Tibial nerve (tissue), 4 donors: ENCODE measurements at places on chromosomes 1 and 21.

- no peak overlapping the region for H3K27ac ChIP-seq
- no peaks in the 10 kb centered on the region for H3K36me3 ChIP-seq
- peak; percentile 18 for DNase-seq
- H3K4me3 ChIP-seq = no peak overlapping the region
- H3K4me1 ChIP-seq = peaks cover 15% of the 10 kb centered on the region
These were observed 5.0 kb downstream of the TAF5L start for GRCh38 chr1:229620876-229621275.

DNA sequence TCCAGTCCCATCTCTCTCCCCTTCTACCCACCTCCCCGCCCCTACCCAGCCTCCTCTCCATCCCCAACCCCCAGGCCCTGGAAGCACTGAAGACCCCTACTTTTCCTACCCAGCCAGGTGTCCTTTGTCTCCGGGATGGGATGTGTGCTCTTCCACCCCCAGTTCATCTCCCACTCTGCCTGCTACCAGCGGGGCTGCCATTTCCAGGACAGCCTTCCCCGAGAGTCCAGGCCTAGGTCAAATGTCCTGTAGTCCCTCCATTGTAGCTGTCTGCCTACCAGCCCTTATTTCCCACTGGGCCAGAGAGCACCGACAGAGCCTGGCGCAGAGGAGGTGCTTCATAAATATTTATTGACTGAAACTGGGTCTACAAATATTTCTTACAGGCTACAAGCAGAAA lies 72.0 kb upstream of the TLR5 start:
- H3K27ac ChIP-seq = no peak overlapping the region
- DNase-seq = no peak
- no peak overlapping the region for H3K4me3 ChIP-seq
- no peaks in the 10 kb centered on the region for H3K36me3 ChIP-seq

DNA sequence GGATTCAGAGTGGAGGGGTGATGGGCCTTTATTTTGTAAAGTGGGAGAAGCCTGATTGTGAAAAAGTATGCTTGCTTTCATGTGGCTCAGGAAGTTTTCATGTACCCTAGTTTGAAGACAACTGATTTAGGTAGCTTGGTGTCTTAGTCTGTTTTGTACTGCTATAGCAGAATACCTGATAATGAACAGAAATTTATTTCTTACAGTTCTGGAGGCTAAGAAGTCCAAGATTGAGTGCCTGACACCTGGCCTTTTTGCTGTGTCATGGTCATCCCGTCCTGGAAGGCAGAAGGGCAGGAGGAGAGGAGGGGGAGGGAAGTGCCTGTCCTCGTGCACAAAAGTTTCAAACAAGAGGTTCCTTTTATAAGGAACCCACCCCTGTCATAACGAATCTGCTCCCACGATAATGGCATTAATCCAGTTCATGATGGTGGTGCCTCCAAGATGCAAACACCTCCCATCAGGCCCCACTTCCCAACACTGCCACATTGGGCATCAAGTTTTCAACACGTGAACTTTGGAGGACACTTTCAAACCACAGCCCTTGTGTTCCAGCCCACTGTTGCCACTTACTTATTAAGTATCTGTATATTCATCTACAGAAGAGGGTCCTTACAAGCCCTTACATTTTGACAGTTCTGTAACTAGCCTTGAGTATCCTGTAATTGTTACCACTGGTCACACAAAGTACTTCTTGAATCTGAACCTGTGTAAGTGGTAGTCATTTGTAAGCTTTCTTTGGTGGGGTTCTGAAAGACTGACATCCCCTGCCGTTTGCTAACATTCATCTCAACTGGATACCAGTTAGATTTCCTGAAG lies 9.5 kb downstream of the UCK2 start:
- H3K4me1 ChIP-seq = no peaks in the 10 kb centered on the region
- no peak for DNase-seq
- no peaks in the 10 kb centered on the region for H3K36me3 ChIP-seq

DNA sequence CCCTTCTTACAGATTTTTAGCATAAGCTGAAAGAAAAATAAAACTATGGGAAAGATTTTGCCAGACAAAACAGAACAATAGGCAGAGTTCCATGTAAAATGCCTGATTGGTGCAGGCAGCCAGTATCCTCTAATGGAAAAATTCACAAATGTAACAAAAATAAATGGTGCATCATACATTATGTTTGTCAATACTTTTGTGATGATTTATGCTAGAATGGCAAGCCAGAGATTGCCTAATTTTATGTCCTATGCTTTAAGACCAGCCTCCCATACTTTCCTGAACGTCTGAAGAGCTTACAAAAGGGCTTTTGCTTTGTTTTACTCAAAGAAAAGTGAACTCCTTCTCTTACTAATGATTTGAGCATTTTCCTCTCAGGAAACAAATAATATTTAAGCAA lies 81.5 kb upstream of the KCNJ15 start:
- H3K27me3 ChIP-seq = no peaks in the 10 kb centered on the region
- no peak for DNase-seq
- H3K4me3 ChIP-seq = no peak overlapping the region
- peaks cover 13% of the 10 kb centered on the region for H3K4me1 ChIP-seq
- no peaks in the 10 kb centered on the region for H3K36me3 ChIP-seq
- H3K27ac ChIP-seq = no peak overlapping the region

GRCh38 chr1:219837274-219837993 lies 90.9 kb downstream of the SLC30A10 start:
- no peaks in the 10 kb centered on the region for H3K4me1 ChIP-seq
- H3K27ac ChIP-seq = no peak overlapping the region

DNA sequence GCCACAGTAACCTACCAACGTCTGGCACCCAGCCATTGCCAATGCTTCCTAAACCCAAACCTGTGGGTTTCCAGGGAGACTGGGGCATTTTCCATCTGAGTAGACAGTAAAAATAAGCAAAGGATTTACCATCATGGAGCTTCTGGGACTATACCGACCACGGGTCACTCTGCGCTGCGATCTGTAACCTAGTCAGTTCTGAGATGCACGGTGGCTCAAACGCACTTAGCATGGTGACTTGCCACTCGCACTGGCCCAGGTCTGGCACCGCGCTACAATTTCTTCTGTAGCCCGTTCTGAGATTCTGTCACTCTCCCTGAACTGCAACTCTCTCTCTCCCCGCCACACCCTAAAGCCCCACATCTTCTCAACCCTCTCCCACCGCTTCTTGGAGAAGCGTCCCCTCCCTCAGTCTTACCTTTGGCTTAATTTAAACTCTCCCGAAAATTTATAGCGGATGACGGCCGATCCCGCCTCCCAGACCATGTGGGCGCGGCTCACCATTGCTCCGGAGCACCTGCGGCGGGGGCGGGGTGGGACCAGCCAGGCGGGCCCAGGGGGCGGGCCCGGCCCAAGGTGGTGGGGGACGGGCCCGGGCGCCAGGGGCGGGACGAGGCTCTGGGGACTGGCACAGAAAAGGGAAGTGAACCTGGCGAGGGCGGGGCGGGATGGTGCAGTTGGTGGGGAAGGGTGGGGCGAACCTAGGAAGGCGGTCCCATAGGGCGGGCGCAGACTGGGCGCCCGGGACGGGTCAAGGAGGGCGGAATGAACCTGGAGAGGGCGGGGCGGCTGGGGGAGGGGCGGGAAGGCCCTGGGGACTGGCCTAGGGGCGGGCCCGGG lies 493 bp upstream of the MAP3K21 start:
- peak overlapping the region; percentile 49 for H3K4me3 ChIP-seq
- H3K4me1 ChIP-seq = peaks cover 5% of the 10 kb centered on the region
- H3K27me3 ChIP-seq = no peaks in the 10 kb centered on the region
- peak; percentile 57 for DNase-seq

DNA sequence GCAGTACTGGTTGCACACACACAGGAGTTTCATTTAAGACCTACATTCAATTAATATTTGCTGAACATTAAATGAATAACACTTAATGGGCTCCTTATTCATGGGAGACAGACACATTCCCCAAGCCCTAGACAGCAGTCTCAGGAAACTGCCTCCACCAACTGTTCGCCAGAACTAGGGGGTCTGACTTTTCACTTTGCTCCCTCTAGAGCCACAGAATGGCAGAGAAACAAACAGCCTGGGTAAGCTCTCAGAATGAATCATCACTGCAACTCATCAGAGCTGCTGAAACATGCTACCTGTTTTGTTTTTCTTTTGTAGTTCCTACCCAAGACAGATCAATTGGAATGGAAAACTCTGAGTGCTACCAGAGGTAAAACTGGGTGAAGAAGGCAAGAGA lies 31.7 kb downstream of the ELK4 start:
- no peak for DNase-seq
- H3K4me3 ChIP-seq = no peak overlapping the region
- H3K27me3 ChIP-seq = no peaks in the 10 kb centered on the region
- peak overlapping the region; percentile 70 for H3K27ac ChIP-seq
- H3K4me1 ChIP-seq = peaks cover 7% of the 10 kb centered on the region

- H3K27me3 ChIP-seq = no peaks in the 10 kb centered on the region
- no peaks in the 10 kb centered on the region for H3K36me3 ChIP-seq
- no peak overlapping the region for H3K27ac ChIP-seq
- DNase-seq = no peak
- H3K4me3 ChIP-seq = no peak overlapping the region
These were observed 12.8 kb downstream of the SPATA46 start for GRCh38 chr1:162363823-162364222.

GRCh38 chr1:201696217-201696761 lies 132.7 kb upstream of the IPO9 start:
- H3K4me3 ChIP-seq = no peak overlapping the region
- peak; percentile 86 for DNase-seq
- H3K27ac ChIP-seq = no peak overlapping the region
- H3K4me1 ChIP-seq = peaks cover 29% of the 10 kb centered on the region
- H3K27me3 ChIP-seq = no peaks in the 10 kb centered on the region

- H3K4me3 ChIP-seq = no peak overlapping the region
- DNase-seq = no peak
- no peaks in the 10 kb centered on the region for H3K4me1 ChIP-seq
- no peaks in the 10 kb centered on the region for H3K36me3 ChIP-seq
- H3K27me3 ChIP-seq = peaks cover 5% of the 10 kb centered on the region
These were observed 19.5 kb upstream of the ZFYVE9 start for GRCh38 chr1:52122384-52122783.

GRCh38 chr1:222095606-222096475 lies 354.0 kb upstream of the DUSP10 start:
- H3K4me1 ChIP-seq = no peaks in the 10 kb centered on the region
- H3K27me3 ChIP-seq = no peaks in the 10 kb centered on the region
- no peak overlapping the region for H3K27ac ChIP-seq
- DNase-seq = peak; percentile 23
- H3K36me3 ChIP-seq = no peaks in the 10 kb centered on the region

DNA sequence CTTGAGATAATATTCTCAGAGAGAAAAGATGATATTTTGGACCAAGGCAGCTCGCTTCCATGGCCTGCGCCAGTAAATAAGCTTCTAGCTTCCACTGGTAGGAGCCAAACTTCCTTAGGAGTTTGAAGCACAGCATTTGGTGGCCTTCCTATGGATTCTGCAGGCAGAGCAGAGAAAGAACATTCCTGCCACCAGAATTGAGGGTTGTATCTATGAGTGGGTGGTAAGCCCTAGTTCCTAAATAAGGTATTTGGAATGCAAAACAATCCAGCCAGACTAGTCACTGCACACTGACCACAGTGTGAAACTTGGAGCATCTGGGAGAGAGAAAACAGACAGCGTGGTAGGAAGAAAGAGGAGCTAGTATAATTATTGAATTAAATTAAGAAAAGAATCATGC lies 54.1 kb upstream of the BCAR3 start:
- H3K36me3 ChIP-seq = no peaks in the 10 kb centered on the region
- H3K4me3 ChIP-seq = no peak overlapping the region
- H3K4me1 ChIP-seq = peaks cover 25% of the 10 kb centered on the region
- H3K27me3 ChIP-seq = no peaks in the 10 kb centered on the region
- DNase-seq = no peak

DNA sequence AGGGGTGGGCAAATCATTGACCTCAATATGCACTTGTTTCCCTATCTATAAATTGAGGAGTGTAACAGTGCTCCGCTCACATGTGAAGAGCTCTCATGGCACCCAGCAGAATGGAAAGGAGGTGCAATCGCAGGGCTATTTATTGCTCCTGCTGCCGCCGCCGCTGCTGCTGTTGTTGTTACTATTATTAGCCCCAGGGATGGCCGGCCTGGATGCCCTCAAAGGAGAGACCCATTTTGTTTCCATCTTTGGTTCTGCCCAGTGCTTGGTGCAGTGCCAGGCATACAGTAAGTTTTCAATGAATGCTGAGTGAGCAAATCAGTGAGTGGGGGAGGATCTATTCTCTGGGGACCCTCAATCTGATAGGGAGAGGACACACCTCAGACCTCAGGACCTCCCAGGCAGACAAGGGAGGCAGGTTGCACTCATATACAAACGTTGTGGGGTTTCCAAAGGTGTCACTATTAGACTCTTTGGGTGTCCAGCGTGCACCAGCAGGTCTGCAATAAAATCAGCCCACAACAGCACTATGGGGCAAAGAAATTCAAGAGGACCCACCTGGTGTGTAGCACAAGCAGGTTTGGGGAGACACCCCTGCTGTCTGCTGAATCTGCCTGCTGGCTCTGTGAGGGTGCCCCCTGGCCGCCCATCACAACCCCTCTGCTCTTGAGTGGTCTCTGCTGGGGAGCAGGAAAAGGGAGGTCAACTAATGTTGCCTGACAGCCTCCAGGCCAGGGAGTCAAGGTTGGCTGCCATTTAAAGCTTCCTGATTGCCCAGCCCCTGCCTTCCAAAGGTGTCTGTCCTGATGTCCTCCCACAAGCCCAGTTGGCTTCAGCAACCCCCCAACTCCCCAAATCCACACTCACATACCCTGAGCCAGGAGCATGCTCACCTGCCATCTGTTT lies 136.3 kb downstream of the ACTL8 start:
- H3K27ac ChIP-seq = no peak overlapping the region
- no peaks in the 10 kb centered on the region for H3K36me3 ChIP-seq
- H3K4me1 ChIP-seq = no peaks in the 10 kb centered on the region
- DNase-seq = no peak
- H3K4me3 ChIP-seq = no peak overlapping the region

GRCh38 chr1:209398313-209398991 lies 185.1 kb upstream of the CAMK1G start:
- no peaks in the 10 kb centered on the region for H3K27me3 ChIP-seq
- H3K36me3 ChIP-seq = no peaks in the 10 kb centered on the region
- H3K4me1 ChIP-seq = no peaks in the 10 kb centered on the region
- H3K27ac ChIP-seq = no peak overlapping the region

DNA sequence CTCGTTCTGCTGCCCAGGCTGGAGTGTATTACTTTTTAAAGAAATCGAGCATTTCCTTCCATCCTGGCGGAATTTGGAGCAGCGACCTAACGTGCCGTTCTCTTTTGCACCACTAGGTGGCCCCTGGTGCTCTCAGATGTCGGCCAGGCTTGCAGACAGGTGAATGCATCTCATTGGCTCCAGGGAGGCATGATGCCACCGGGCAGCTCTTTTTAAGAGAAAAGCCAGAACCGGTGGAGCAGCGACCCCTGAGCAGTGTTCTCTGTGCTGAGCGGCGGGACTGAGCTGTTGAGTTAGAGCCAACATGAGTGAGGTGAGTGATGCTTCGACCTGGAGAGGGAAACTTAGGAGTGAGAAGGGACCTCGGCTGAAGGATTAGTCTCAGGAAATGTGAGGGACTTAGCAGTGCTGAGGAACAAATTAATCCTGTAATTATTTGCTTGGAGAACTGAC lies at the start of gene PCP4:
Gene PCP4, plus strand, starts transcription at position 241 of the 453 bp plus-strand sequence. Its CDS starts 64 bp downstream, at position 305.
- no peaks in the 10 kb centered on the region for H3K27me3 ChIP-seq
- H3K27ac ChIP-seq = no peak within 1 kb of the TSS
- DNase-seq = peak; percentile 53
- H3K4me1 ChIP-seq = no peaks in the 10 kb centered on the region
- H3K36me3 ChIP-seq = no peaks in the 10 kb centered on the region
- H3K4me3 ChIP-seq = no peak within 1 kb of the TSS
